ENCODE measurements at places on chromosomes 5 and 9.

- DNase-seq: peak; percentile 62
Observed at GRCh38 chr9:19999491-20000057, 210.7 kb upstream of the SLC24A2 start.

GRCh38 chr9:90578126-90578815 is 64.4 kb downstream of the DIRAS2 start:
- no peak for DNase-seq

DNA sequence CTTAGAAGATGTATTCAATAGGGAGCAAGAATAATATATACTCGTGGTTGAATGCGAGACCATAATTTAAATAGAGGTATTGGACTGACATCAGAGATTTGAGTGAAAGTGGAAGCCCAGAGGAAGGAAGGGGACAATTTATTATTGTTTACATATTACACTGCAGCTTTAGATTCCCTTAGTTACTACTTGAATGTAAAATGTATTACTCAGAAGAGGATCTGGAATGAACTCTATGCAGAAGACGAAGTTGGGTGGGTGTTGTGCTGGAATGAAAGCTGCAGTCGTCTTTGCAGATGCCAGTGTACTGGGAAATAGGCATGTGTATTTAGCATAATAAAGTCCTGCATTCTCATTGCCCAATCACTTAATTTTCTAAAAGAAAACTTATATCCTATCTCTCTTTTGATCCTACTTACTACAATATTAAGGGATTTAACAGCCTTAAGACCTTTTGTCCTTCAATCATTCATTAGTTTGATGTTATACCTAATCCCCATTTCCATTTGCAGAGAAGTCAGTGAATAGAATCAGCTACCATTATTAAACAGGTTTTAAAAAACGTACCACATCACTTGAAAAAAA is 570.7 kb upstream of the WWC1 start:
- no peak for DNase-seq

- DNase-seq: no peak
Observed at GRCh38 chr5:31007672-31008071, 185.8 kb upstream of the CDH6 start.

DNA sequence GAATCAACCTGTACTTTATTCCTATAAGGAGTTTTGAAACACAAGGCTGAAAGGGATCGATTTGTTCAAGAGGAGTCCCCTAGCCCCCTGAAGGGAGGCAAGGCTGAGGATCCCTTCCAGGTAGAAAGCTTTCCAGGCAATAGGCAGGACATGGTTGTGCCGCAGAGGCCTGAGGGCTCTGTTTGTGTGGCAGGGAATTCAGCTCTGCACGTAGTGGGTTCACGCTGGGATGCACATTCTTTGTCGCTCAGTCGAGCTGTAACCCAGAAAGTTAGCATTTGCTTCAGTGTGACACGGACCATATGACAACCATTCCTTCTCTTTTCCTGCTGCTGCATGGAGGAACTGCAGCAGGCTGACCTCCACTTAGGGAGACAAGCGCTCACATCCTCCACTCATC is 65.6 kb upstream of the TRIO start:
- DNase-seq: no peak

DNA sequence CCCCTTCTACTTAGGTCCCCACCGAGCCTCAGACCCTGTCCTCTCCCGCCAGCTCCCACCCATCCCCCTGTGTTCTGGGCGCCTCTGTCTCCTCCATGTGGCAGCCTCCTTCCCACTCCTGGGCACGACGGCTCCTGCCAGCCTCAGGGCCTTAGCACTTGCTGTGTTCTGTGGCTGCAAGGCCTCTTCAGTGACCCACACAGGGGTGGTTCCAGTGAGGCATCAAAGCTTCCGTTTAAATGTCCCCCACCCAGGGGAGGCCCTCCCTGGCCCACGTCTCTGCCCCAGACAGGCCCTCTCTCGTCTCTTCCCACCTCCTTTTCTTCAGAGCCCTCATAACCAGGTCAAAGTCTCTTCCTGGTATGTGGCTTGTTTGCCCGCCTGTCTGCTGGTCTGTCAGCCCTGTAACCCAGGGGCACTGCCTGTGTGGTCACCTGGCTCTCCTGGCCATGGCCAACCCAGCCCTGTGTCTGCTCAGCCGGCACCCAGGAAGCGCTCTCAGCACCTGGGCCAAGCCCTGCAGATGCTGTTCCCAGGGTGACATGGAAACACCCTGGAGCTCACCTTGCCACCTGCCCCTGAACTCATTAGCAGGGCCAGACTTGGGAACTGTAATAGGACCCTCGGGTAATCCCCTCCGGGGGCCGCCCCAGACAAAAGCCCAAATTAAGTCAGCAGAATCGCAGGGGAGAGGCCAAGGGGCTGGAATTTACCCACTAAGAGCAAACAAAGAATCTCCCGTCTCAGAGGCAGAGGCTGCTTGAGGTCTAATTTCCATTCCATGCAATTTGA is 33.7 kb downstream of the LHX3 start:
- no peak for DNase-seq

DNA sequence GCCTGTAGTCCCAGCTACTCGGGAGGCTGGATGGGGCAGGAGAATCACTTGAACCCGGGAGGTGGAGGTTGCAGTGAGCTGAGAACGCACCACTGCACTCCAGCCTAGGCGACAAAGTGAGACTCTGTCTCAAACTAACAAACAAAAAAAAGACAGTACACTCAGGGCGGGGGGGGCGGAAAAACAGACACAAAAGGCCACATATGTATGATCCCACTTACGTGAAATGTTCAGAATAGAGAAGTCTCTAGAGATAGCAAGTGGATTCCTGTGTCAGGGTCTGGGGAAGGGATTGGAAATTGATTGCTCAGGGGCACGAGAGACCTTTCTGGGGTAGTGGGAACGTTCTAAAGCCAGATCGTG is 9.0 kb upstream of the LCN1 start:
- peak; percentile 4 for DNase-seq

DNA sequence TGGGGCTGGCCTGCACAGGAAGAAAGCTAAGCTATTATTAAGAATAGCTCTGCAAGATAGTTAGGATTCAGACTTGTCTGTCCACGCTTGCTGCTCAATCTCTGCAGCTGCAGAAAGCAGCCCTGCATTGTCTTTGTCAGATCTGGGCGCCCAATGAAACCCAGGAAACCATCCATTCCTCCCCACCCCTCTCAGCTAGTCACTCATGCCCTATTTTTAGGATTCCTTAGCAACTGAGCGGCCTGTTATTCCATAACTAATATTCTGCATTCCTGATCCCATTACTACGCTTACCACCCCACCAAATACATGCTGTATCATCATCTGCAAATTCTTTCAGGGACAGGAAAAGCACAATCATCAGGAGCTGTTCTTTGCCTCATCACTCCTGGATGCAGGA is 52.9 kb upstream of the APC start:
- DNase-seq: no peak

- no peak for DNase-seq
Observed at GRCh38 chr5:77744116-77744515, 32.0 kb downstream of the TBCA start.

DNA sequence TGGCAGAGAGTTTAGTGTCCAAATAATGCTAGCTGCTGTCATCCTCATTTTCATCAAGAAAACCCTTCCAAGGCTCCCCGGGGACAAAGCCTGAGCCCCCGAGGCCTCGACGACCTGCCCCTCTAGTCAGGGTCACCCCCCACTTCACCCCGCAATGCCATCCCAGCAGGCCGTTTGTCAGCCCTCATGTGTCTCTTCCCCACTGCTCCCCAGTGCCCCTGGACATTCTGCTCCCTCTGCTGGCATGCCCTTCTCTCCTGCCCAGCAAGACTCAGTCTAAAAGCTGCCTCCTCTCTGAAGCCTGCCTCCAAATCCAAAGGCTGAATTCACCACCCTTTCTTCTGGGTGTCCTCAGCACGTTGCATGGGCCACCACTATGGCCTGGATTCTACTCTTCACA is 59.3 kb downstream of the PAX5 start:
- no peak for DNase-seq

DNA sequence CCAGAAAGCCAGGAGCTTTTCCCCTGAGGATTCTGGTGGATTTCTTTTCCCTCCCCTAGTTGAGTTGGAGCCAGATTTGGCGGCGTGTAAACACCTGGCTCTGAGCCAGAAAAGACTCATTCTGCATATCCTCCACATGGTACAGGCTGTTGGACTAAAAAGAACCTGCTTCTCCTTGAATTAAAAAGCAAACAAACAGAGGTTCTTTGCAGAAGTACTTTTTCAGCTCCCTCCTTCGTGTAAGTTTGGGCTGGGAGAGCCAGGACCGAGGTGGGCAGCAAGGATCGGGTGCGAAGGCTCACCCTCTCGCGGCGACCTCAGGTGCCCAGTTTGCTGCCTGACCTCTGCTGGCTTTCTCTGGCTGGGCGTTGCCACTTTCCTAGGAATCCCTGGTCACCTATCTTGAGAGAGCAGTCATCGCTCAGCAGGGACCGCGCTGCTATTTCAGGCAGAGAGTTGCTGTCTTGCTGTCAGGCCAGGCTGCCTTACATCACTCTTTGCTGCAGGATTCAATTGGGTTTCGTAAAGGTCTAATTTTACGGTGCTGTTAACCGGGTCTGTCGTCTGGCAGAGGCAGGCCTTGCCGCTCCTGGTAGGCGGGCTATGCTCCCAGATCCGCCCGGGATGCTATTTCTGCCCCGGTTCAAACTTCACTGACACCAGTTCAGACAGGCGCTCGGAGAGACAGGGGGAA is 3.2 kb downstream of the PAPPA start:
- no peak for DNase-seq
